Aorta (tissue), 5 donors: ENCODE measurements at places on chromosomes 2 and 18. TPM values are rescaled to one million over a fixed set of nuclear protein-coding genes. Genes with fewer than 3 reads are reported as not detected.

TBC1D8 gene
- 24.9 TPM for total RNA-seq

ITGB6 gene
- 0.18 TPM for total RNA-seq

GRCh38 chr2:171086352-171087290 lies 74.1 kb downstream of the TLK1 start:
- no peak for DNase-seq

CHRND gene
- total RNA-seq = not detected

DNA sequence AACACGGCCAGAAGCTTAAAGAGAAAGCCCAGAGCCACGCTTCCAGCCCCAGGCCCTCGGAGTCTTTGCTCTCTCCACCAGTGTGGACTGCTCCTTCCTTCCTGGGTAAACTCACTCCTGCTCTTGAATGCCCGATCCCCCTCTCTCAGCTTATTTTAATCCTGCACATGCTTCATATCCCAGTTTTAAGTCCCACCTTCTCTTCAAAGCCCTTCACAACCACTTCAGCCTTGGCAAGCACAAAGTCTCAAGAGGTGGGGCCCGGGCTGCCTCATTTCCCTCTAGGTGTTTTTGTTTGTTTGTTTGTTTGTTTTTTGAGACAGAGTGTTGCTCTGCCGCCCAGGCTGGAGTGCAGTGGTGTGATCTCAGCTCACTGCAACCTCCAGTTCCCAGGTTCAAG lies 21.6 kb upstream of the CREG2 start:
- DNase-seq = no peak

AGXT gene
- total RNA-seq = not detected

DNA sequence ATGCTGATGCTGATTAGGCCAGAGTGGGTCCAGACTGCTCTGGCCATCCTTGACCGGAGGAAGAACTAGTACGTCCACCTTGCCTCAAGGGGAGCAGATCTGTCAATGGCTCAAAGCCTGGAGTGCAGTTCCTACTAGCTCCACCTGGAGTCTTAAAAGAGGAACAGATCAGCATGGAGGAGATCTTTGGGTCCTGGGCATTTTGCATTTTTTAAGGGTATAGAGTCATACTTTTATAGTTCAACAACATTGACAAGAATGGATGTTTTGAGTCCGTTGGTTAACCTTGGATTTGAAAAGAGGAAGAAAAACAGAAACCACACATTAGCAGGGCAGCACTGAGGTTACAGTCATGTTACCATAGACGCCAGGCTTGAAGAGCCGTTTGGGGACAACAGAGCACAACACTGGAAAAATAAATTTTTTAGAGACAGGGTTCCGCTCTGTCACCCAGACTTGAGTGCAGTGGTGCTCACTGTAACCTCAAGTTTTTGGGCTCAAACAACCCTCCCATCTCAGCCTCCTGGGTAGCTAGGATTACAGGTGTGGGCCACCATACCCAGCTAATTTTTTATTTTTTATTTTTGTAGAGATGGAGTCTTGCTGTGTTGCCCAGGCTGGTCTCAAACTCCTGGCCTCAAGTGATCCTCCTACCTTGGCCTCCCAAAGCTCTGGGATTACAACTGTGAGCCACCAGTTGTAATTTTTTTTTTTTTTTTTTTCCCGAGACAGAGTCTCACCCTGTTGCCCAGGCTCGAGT lies 78.5 kb downstream of the PRKCE start:
- DNase-seq = no peak

PDE11A gene
- 1.2 TPM for total RNA-seq

DNA sequence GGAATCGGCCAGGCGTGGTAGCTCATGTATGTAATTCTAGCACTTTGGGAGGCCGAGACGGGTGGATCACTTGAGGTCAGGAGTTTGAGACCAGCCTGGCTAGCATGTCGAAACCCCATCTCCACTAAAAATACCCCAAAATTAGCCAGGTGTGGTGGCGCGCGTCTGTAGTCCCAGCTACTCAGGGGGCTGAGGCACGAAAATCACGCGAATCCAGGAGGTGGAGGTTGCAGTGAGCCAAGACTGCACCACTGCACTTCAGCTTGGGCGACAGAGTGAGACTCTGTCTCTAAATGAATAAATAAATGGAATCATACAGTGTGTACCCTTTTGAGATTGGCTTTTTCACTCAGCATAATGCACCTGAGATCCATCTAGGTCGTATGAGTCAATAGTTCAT lies 19.4 kb upstream of the TTC39C start:
- no peak for DNase-seq

- no peak for DNase-seq
Observed at GRCh38 chr2:23050388-23050787, 334.6 kb upstream of the KLHL29 start.

DNA sequence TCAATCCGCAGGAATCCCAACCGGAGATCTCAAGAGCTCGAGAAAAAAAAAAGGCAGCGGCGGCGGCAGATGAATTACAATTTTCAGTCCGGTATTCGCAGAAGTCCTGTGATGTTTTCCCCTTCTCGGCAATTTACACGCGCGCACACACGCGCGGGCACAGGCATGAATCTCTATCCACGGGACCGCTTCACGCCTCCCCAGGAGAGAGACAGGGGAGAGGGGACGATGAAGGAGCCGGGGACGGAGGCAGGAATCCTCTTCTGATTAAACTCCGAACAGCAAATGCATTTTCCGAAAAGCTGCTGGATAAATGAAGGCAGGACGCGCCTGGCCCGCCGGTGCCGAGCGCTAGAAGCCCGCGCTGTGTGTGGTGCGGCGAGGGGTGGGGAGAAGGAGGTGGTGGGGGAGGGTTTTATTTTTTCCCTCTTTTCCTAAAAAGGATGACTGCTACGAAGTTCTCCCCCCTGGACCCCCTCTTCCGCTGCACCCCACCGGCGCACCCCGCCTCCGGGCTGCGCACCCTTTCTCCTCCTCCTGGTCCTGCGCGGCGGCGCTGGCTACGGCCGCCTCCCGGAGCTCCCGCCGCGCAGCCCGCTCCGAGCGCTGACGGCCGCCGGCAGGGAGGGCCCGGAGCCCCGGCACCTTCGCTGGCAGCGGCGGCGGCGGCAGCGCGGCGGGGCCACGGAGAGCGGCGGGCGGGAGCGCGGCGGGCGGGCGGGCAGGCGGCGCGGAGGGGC lies at the start of gene BCL2:
TSS of gene BCL2 (minus strand) at position 387 of the 740 bp plus-strand sequence.
- peak; percentile 83 for DNase-seq
